ENCODE measurements at places on chromosomes 12 and 14. TPM values are rescaled to one million over a fixed set of nuclear protein-coding genes. Genes with fewer than 3 reads are reported as not detected.

DNA sequence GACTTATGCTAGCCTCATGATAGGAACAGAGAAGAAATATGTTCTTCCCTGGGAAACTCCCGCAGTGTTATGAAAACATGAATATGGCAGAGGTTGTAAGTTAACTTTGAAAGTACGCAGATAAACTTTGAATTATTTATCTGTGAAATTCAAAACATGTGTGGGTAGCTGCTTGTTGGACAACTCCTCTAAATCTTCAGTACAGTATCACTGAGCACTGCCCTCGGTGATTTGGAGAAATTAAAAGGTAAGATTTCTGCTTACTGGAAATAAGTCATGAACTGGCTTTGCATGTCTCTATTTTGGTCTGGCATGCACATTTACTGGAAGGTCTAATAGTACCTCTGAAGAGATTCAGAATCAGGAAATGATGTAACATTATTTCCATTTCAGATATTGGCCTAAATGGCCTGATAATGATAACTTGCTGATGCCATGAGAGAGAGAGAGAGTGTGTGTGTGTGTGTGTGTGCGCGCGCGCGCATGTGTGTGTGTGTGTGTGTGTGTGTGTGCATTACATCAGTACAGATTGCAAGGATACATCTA lies 1441.9 kb upstream of the FLRT2 start:
- no peak for DNase-seq

GRCh38 chr12:46439793-46440511 lies 67.4 kb upstream of the SLC38A2 start:
- DNase-seq = no peak

DNA sequence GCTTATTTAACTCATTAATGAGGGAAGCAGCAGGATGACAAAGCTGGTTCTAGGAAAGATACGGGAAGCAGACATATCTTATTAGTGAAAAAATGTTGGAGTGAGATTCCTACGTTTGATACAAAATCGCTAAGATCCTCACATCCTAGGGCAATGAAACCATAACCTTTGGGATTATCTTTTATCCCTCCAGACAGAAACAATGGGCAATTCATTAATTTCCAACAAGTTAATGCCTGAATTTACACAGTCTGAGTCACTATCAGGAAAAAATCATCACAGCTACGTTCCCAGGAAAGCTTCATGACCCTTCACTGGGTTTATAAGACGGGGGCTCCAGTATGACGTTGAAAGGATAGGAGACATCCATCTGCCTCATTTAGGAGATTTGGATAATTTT lies 45.0 kb downstream of the SLC24A4 start:
- no peak for DNase-seq

DNA sequence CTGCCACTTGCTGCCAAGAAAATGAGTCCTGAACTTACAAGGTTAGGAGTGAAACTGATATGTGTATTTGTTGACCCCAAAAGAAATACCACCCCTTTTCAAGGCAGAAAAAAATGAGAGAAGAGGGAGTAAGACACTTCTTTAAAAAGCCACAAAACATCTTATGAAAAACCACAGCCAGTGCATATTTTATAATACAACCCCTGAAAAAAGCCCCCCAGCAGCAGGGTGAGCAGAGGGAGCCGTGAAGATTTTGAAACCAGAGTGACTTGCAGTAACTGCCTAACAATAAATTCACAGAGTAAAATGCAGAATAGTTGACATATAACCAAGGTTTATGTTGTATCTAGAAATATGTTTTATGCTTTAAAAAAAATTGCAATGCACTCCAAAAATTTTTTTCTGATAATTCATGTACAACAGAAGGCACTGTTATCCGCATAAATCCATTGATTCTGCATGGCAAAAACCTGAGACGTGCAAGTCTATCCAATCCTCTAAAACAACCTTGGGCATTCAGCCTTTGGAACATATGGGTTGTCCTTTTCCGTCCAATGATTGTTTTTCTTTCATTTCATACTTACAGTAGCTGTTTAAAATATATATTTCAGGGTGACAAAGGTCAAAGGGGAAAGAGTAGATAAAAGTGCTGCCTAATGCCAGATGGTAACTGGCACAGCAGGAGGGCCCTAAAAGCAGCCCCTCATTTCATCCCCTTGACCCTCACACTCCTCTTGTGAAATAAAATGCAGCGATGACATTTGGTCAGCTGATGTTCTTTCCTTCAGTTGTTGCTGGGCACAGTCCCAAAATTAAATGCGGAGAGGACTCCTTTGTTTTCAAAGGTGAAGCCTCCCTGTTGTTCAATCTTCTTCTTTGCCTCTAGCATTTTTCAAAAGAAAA lies 65.3 kb downstream of the IPO8 start:
- no peak for DNase-seq

- no peak for DNase-seq
These were observed 4.4 kb upstream of the CSRNP2 start for GRCh38 chr12:51087818-51088217.

GRCh38 chr14:91291786-91292405 lies 47.4 kb upstream of the GPR68 start:
- DNase-seq = no peak

GRCh38 chr12:16300736-16301135 lies 23.3 kb upstream of the SLC15A5 start:
- DNase-seq = no peak

GRCh38 chr14:95138876-95139275 lies 18.5 kb downstream of the DICER1 start:
- no peak for DNase-seq

GRCh38 chr14:71665781-71666180 lies 266.4 kb upstream of the RGS6 start:
- no peak for DNase-seq

DNA sequence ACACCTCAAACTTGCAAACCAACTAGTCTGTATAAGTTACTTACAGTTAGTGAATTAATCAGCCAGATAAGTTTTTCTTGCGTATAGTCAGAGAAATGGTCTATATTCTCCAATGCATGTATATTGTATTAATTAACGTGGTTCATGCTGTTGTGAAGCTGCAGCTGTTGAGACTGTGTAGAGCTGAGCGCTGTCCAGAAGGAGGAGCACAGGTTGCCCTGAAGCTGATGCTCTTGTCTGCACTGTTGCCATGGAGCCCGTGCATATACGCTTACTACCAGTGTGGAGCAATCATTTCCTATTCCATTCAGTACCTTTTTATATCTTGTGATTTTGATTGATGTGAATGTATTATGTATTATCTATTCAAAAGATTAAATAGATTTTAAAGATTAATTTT lies 74.3 kb upstream of the ARID2 start:
- no peak for DNase-seq

The A2M gene
- 2,772 TPM for total RNA-seq

The CCDC177 gene
- total RNA-seq = not detected

Data from upper lobe of right lung (tissue), 1 donor.